ENCODE measurements at places on chromosomes 16 and 17.

DNA sequence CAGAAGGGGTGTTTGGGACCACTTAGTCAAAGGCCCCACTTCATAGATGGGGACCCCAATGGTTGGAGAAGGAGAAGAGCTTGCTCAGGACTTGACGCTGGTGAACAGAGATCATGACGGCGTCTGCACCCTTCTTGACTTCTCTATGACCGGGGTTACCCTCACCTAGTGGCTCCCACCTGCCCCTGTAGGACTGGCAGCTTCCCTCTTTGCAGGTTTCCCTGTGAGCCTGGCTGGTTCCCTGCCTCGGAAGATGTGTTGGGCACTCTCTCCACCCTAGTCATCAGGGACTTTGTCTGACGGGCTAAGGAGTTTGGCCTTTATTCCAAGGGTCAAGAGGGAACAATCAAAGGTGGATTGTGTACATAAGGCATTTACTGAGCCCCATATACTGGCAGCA, 22.7 kb downstream of the TBX4 start:
- H3K4me1 ChIP-seq: no peaks in the 10 kb centered on the region
- no peaks in the 10 kb centered on the region for H3K36me3 ChIP-seq
- peaks cover 33% of the 10 kb centered on the region for H3K27me3 ChIP-seq
- H3K27ac ChIP-seq: no peak overlapping the region
- DNase-seq: no peak
- H3K4me3 ChIP-seq: no peak overlapping the region

DNA sequence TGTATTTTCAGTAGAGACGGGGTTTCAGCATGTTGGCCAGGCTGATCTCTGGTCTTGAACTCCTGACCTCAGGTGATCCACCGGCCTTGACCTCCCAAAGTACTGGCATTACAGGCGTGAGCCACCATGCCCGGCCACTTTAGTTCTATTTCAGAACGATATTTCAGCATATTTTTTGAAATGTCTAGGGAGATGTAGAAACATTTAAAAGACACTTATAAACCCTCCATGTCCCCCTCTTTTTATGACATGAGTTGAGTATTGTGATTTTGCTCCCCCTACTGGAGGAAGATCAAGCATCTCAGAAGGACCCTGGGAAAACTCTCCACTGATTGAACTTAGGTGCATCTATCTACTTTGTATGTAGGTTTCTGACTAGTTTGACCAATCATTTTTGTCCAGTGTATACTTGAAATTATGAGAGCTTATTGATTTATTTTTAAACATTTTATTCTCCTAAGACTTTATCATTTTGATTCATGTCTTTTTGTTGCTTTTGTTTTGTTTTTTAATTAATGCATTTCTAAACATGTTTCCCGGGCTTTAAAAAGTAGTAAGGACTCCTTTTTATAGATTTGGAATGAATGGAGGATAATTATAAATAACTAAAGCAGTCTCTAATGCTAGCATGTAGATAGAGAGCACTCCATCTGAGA, 105.1 kb downstream of the CHD9 start:
- no peaks in the 10 kb centered on the region for H3K27me3 ChIP-seq
- no peak overlapping the region for H3K4me3 ChIP-seq
- H3K36me3 ChIP-seq: peaks cover 5% of the 10 kb centered on the region
- DNase-seq: peak; percentile 15
- H3K4me1 ChIP-seq: no peaks in the 10 kb centered on the region

GRCh38 chr16:56932721-56933619, 1.0 kb downstream of the HERPUD1 start:
- H3K4me3 ChIP-seq: peak overlapping the region; percentile 96
- peaks cover 13% of the 10 kb centered on the region for H3K27me3 ChIP-seq

- H3K4me1 ChIP-seq: no peaks in the 10 kb centered on the region
- H3K27me3 ChIP-seq: peaks cover 19% of the 10 kb centered on the region
- no peak overlapping the region for H3K4me3 ChIP-seq
- peak; percentile 77 for DNase-seq
- no peak overlapping the region for H3K27ac ChIP-seq
Measured at GRCh38 chr16:85718682-85719081, 29.9 kb upstream of the GINS2 start.

DNA sequence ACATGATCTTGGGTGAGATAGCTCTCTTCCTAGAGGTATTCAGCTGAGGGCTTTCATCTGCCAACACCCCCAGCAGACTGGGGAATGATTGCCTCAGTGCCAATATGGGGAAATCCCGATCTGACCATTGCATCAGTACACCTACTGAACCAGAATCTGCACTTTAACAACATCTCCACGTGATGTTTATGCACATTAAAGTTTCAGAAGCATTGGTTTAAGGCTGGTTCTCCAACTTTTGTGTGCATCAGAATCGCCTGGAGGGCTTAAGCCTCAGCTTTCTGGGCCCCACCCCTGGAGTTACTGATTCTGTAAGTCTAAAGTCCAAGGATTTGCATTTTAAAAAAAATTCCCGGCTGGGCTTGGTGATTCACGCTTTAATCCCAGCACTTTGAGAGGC, 123.6 kb upstream of the MED13 start:
- peak; percentile 61 for DNase-seq
- peaks cover 10% of the 10 kb centered on the region for H3K36me3 ChIP-seq
- no peaks in the 10 kb centered on the region for H3K27me3 ChIP-seq
- no peak overlapping the region for H3K4me3 ChIP-seq
- H3K27ac ChIP-seq: peak overlapping the region; percentile 56
- peaks cover 18% of the 10 kb centered on the region for H3K4me1 ChIP-seq

DNA sequence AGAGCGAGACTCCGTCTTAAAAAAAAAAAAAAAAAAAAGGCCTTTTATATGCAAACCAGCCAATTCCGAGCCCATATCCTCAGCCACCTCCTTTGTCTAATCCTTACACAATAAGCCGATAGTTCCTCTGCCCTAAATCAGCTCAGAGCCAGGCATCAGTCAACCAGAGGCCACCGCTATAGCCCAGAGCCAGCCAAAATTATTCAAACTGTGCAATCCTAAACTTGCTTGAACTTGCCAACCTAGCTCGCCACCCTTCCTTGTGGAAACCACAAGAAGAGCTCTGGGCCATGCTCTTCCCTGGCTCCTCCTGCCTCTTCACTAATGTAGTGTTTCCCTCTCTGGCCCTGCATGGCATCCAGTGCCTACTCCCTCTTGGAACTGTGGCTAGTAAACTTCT, 17.7 kb downstream of the ITGAL start:
- peaks cover 16% of the 10 kb centered on the region for H3K27me3 ChIP-seq
- no peak overlapping the region for H3K27ac ChIP-seq
- H3K4me3 ChIP-seq: no peak overlapping the region
- DNase-seq: no peak

Data from Calu3 (cell line).